EH (cell line): ENCODE measurements at places on chromosomes 7 and 10.

- no peak for DNase-seq
Observed at GRCh38 chr7:30511973-30512662, 7.5 kb upstream of the GGCT start.

DNA sequence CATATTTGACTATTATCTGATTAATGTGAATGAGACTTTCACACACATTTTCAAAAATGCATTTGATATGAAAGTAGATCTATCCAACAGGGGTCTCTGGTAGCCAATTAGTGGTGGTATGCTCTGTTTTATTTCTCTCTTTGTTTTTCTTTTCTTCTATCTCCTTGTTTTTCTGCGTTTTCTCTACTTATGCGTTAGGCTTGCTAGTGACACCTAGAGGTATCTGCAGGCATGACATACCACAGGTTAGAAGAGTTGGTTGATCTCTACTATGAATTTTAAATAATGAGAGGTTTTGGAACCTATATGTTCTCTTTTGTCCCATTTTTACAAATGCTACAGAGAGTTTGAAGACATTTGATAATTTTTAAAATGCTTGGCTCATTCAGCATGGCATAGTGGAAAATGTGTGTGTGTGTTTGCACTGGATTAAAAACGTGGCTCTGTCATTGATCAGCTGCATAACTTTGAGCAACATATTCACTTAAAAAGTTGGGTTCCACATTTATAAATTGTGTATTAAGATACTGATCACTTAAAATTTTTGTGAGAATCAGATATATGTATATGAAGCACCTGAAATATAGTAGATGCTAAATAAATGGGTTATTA is 28.1 kb upstream of the PLXDC2 start:
- peak; percentile 42 for DNase-seq

DNA sequence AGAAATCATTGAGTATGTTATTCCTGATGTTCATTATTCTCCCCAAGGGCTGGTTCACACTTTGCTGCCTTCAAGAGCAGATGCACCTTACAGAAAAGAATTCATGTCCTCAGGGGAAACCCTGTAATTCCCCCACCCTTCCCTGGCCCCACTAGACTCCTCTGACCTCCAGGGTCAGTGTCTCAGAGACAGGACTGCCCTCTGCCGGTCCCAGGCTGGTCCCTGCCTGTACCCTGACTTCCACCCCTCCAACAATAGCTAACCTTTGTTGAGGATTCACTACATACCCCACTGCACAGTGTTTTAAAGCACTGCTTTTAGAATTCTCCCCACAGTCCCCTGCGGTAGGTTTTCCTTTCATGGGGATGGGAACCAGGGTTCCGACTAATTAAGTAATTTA is 4.4 kb upstream of the SEPHS1 start:
- DNase-seq: no peak

DNA sequence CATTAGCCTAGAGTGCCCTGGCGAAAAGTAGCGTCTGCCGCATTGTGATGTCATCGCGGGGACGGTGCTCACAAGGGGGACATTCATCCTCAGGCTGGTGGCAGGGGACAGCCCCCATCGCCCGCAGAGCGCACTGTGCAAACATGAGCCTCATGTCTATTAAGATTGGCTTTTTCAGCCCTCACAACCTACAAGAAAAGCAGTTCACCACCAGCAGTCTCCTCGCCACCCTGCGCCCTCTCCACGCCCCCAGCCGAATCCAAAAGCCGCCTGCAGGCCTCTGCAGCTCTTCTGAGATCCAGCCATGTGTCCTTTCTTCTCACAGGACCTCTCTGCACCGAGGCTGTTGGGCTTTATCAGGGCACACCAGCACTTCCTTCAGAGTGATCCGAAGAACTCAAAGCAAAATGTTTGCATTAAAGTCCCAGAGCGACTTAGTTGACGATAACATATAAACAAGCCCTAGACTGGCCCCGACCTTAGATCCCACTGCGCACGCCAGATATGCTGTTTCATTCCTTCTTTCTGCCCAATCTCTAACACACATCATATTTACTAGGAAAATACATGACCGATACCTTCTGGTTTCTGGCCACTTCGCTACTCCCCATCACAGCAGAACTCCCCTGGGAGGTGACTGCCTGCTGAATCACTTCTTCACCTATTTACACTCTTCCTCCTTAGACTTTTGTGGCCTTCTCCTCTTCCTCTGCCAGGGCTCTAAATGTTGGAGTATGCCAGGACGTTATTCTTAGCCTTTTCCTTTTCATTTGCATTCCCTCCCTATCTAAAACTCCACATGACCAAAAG is 206.0 kb upstream of the SH2B2 start:
- DNase-seq: no peak

GRCh38 chr10:127148066-127148932 is 48.1 kb downstream of the INSYN2A start:
- DNase-seq: peak; percentile 89

- no peak for DNase-seq
Observed at GRCh38 chr10:101282947-101283346, 53.7 kb upstream of the LBX1 start.

GRCh38 chr7:36736899-36737211 is 12.6 kb upstream of the AOAH start:
- no peak for DNase-seq

- no peak for DNase-seq
Observed at GRCh38 chr7:29381206-29382094, 182.2 kb upstream of the PRR15 start.

GRCh38 chr7:20737840-20738448 is 48.7 kb downstream of the SP8 start:
- no peak for DNase-seq

DNA sequence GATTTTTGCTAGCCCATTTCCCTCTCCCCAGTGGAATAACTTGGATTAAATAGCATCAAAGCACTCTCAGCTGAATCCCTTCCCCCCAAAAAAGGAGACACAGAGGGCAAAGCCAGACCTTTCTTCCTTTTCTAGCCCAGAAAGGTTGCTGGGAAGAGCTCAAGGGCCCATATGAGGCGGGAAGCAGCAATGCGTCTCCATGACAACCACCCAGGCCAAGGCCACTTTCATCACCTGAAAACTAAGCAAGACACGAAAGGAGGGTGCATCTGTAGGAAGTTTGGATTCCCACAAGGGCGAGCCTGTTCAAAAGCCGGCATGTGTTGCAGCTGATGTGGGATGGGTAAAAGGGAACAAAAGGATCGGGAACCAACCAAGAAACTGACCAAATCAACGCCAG is 229.1 kb downstream of the PLXNA4 start:
- DNase-seq: no peak

GRCh38 chr7:74003621-74004020 is 24.4 kb upstream of the ELN start:
- no peak for DNase-seq

DNA sequence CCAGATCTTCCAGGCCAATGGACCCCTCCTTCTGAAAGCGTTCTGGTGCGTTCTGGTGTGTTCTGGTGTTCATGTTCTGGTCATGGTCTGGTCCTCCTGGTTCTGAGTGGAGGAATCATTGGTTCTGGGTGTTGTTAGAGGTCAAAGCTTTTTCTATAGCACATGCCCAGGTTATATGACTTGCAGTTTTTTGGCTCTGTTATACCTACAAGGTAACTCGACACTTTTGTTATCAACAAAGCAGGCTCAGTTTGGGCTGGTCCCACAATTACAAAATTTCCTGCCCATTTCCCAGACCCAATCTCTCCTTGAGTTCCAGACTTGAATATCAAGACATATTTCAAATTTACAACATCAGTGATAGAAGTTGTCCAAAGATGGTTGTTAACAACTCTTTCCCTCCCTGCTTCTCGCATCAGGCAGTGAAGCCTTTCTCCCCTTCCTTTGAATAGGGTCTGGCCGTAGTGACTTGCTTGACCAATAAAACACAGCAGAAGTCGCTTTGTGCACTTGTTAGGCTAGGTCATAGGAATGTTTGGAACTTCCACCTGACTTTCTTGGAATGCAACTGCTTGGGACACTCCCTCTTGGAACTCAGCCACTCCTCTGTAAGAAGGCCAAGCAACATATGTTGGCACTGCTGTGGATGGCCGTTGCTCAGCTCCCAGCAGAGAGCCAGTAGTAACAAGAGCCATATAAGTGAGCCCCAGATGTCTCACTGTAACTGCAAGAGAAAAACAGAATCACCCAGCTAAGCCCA is 83.1 kb upstream of the STEAP1B start:
- DNase-seq: peak; percentile 91

DNA sequence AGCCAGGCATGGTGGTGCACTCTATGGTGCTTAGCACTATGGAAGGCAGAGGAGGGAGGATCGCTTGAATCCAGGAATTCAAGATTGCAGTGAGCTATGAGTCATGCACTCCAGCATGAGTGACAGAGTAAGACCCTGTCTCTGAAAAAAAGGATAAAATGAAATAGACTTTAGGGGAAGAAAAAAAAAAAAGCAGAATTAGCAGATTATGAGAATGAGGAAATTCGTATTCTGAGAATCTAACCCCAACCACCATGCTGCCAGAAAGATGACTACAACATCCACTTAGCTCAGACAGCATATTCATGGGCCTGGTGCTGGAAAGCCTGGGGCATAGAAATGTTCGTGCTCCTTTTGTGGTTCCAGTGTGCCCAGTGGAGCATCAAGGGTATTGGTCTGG is 63.3 kb downstream of the TMEM26 start:
- no peak for DNase-seq

GRCh38 chr10:52855546-52856325 is 83.2 kb upstream of the MBL2 start:
- no peak for DNase-seq

DNA sequence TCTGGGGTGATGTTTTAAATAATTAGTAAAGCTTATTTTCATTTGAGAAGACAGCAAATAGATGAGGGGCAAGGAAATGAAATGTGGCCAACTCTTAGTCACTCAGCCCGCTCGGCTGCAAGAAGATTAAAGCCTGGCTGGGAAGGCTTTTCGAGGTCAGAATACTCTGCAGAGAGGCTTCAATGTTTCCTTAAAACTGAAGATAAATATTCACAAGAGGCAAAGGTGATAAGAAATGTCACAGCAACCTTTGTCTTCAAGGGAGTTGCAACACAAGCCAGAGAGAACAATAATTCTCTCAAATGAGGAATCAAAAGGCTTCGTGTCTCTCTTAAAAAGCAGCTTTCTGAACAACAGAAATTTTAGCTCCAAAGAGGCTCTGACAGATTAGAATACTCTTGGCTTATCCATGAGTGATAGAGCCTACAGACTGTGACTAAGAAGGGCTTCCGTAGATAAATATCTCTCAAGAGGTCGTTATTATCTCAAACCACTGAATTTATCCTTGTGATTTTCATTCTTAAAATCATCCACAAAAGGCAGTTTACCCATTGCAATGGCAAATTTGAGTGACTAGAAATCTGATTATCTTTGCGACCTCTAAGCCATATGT is 92.5 kb downstream of the KLF6 start:
- no peak for DNase-seq

DNA sequence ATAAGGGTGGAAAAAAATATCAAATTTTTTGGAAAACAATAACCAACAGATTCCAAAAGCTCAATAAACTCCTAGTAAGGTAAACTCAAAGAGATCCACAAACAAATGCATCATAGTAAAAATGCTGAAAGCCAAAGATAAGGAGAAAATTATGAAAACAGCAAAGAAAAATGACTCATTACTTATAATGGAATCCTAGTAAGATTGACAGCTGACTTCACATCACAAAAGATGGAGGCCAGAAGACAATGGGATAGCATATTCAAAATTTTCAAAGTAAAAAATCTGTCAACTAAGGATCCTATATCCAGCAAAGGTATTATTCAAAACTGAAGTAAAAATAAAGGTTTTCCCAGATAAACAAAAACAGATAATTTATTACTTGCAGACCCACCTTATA is 183.4 kb upstream of the VIPR2 start:
- no peak for DNase-seq

DNA sequence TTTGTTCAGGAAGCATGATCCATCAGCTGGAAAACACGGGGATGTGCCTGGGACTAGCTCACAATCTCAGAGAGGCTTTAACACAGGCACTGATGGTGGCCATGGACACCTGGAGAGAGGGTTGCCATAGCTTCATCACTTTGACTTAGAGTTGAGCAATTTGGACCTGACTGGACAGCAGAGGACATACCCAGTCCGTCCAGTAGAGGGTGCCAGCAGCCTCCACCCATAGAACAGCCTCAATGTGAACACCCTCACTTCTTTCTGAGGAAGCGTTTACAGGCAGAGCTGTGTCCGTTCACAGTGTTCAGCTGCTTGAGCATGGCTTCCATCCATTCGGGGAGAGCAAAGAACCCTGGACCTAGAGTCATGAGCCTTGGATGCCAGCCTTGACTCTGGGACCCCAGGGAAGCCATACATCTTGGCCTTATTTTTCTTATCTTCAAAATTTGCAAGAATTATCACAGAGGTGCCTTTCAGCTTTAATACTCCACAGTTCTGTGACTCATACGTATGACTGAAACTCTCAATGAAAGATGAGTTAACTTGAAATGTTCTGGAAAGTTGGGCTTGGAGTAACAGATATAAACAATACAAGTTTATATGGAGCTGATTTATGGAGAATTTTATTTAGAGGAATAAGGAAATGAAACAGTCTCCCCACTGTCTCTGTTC is 302.9 kb upstream of the PODXL start:
- peak; percentile 84 for DNase-seq

- peak; percentile 22 for DNase-seq
Observed at GRCh38 chr10:15267496-15267895, 99.0 kb upstream of the NMT2 start.

- no peak for DNase-seq
Observed at GRCh38 chr7:37432281-37432920, 16.3 kb downstream of the ELMO1 start.

DNA sequence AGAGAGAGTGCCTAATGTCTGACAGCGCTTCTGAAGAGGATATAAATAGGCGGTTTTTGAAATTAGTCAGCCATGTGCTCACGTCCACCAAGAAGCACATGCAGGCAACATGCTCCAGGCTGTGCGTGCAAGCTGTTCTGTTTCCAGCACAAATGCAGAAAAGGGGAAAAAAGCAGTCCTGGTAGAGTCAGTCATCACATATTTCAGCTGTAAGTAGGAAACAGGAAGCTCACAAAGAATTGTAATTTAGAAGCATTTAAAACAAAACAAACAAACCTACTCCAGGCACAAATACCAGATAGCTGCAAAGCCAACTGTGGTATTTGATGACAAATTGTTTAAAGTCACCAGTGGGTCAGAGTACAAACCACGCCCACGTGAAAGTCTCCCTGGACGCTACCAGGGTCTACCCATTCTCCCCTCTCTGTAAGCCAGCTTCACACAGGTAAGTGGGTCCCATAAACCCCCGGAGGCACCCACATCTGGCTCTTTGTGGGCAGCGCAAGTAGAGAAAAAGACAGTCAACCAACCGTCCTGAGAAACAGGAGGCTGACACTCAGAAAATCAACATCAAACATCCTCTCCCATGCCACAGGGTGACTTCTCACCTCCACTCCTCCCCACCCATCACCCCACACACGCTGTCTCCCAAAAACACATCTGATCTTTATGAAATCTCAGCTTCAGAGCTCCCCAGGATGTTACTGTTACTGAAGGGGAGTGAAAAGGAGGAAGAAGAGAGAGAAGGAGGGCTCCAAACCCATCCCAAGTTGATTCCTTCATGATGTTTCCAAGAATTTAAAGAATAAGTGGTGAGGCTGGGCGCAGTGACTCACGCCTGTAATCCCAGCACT is 186.4 kb downstream of the FAM107B start:
- peak; percentile 100 for DNase-seq
